ENCODE measurements at places on chromosomes 11 and 22. TPM values are rescaled to one million over a fixed set of nuclear protein-coding genes. Genes with fewer than 3 reads are reported as not detected.

Gene TRIM64
- total RNA-seq, result not detected

Gene ARHGEF12
- 9.6 TPM for total RNA-seq

Gene F2
- not detected for total RNA-seq

Gene PRR33
- total RNA-seq, result not detected

Gene LIF
- total RNA-seq, result 569 TPM

Gene DAGLA
- total RNA-seq, result not detected

Gene TEX54
- not detected for total RNA-seq

Gene HEPN1
- not detected for total RNA-seq

Gene SCN2B
- total RNA-seq, result not detected

Gene MUC5B
- not detected for total RNA-seq

Gene GRK3
- 35.0 TPM for total RNA-seq

Gene BEST1
- not detected for total RNA-seq

Gene TBX1
- 1.2 TPM for total RNA-seq

Gene CECR2
- not detected for total RNA-seq

Gene GAS2
- total RNA-seq, result 0.89 TPM

GRCh38 chr11:65790104-65790901 is 3.4 kb downstream of the OVOL1 start:
- no peak for DNase-seq

GRCh38 chr22:23065495-23066122 is 4.7 kb upstream of the GNAZ start:
- no peak for DNase-seq

GRCh38 chr22:36628571-36629065 is 74.9 kb downstream of the CACNG2 start:
- DNase-seq, result no peak

GRCh38 chr11:65311170-65311678 is 3.4 kb upstream of the CDC42EP2 start:
- DNase-seq, result no peak

- no peak for DNase-seq
Observed at GRCh38 chr22:40966726-40967085, 15.5 kb downstream of the RBX1 start.

DNA sequence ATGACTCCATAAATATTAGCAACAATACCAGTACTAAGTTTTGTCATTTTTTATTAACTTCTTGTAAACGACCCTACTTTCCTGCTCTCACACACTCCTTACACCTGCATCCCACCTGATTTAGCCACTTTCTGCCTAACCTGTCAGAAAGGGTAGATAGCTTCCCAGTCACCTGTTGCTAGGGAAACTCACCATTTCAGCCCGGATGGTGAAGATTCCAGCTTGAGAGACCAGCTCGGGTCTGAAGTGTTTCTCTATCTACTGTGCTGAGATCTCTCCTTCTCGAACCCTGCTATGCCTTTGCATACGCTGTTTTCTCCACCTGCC is at the start of gene PARVG:
Gene PARVG (plus strand): TSS at position 220 of the 327 bp plus-strand sequence. CDS start 2,405 bp downstream, outside the sequence.
- peak; percentile 72 for DNase-seq

- DNase-seq, result no peak
Observed at GRCh38 chr22:36985211-36985889, 33.9 kb downstream of the TST start.

DNA sequence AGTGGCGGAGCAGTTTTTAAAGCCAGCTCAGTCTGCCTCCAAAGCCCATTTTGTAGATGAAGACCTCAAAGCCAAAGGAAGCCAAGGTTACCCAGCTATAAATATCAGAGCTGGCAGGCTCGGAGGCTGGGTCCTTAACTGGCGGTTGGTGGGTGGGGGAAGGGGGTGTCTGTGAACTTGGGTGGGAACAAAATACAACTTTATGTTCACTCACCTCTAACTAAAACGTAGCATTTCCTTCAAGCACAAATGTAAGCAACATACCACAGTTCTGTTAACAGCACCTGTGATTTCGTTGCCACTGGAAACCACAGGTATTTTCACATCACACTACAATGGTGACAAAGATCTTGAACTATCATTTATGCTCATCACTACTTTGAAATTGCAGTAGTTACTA is 99.7 kb upstream of the SYT13 start:
- DNase-seq, result no peak

- DNase-seq, result peak; percentile 63
Observed at GRCh38 chr22:49930596-49931412, 12.4 kb downstream of the CRELD2 start.

- DNase-seq, result no peak
Observed at GRCh38 chr22:37345863-37346504, 63.7 kb downstream of the CYTH4 start.

GRCh38 chr11:84549217-84549616 is 1077.9 kb downstream of the DLG2 start:
- no peak for DNase-seq

DNA sequence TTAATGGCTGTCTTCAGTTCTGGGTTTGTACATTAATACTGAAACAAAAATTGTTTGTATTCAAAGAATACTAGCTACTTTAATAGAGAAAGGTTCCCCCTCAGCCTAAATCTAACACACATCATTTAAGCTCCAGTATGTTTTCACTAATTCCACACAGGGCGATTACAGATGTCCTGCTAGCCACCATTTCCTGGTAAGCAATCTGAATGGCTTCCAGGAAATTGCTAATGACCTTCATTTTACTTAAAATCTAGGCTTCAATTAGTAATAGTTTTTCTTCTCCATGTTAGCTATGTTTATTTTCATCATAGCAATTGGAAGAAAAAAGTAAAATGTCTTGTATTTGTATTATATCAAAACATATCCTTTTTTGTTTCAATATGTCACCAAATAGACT is 132.8 kb downstream of the SOX6 start:
- no peak for DNase-seq

GRCh38 chr11:56842814-56843794 is 94.6 kb upstream of the OR9G4 start:
- DNase-seq, result no peak

DNA sequence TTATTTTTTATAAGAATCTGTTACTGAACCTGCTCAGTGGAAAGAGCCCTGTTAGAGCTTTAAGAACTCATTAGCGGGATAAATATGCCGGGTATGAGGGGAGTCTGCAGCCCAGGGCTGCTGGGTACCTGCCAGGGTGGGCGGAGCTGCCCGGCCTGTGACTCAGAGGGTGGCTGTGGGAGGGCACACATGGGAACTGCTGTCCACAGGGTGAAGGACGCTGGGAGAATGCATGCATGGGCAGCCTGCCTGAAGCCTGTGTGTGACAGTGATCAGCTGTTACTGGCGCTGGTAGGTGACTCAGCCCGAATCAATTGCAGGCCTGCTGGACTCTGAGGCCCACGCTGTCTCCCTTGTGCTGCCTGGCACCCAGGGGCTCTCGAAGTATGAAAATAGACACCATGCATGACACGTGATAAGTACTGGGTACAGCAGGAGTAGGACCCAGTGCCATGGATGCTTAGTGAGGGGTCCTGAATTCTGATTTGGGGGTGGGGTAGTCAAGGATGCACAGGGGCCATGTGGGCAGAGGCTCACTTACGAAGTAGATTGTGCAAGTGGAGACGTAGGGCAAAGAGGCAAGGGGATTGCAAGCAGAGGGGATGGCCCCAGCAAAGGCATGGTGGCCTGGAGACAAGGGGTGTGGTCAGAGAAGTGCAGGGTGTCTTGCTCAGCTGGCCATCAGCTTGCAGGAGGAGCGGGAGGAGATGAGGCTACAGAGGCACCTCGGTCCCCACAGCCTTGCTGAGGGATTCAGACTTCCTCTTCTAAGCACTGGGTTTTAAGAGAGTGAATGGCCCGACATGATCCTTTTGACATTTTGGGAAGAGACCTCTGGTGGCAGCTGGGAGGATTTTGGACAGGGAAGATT is 36.5 kb downstream of the GRIK4 start:
- no peak for DNase-seq

- DNase-seq, result no peak
Observed at GRCh38 chr11:100991541-100991940, 138.1 kb downstream of the PGR start.

- DNase-seq, result no peak
Observed at GRCh38 chr11:69704508-69705253, 859 bp upstream of the FGF19 start.

DNA sequence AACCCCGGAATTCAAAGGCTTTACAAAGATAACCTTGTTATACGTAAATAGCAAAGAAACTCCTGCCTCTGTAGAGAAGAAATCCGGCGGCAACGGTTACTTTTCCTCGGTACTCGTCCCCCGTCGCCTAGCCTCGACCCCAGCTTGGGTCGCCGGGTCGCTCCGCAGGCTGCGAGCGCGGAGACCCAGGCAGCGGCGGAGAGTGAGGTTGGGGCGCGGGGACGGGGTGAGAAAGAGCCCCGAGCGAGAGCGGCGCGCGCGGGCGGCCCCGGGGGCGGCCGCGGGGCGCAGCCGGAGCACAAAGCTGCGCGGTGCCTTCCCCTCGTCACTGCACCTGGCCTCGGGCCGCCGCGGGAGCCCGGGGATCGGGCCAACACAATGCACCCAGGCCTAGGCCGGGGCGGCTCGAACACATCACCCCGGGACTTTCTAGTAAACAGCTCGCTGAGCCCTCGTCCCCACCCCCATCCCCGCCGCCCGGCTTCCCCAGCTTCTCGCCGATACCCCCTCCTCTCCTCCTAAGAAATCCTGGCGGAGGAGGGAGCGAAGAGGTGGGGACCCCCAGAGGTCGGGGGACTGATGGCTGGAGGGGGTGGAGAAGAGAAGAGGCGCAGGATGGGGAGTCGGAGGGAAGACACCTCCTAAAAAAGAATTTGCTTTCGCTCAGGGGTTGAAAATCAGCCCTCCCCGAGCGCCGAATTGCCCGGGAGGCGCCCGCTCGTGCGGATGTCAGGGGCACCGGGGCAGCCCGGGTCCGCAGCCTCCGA is 845 bp downstream of the MPPED2 start:
- DNase-seq, result no peak

- DNase-seq, result no peak
Observed at GRCh38 chr11:74822170-74822569, 73.5 kb downstream of the RNF169 start.

GRCh38 chr11:125148743-125149142 is 15.8 kb upstream of the PKNOX2 start:
- DNase-seq, result no peak

- no peak for DNase-seq
Observed at GRCh38 chr22:44443641-44444235, 54.3 kb downstream of the RTL6 start.

GRCh38 chr11:123202155-123203151 is 7.4 kb upstream of the CLMP start:
- no peak for DNase-seq

GRCh38 chr11:64510759-64511158 is 80.3 kb upstream of the SLC22A12 start:
- no peak for DNase-seq

DNA sequence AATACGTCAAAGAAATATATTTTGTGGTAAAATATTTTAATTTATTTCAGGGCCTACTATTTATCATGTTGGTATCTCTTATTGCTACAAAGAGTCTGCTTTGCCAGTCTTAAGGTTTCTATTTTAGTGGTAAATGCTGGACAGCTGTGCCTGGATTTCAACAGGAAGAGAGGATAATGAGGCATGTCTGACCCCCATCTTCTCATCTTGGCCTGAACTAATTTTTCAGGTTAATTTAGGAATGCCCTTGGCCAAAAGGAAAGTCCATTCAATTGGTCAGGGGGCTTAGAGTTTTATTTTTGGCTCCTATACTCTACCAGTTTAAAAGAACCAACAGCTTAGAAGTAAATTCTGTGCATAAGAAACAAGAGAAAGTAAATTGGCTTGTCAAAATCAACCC is 428.2 kb downstream of the LUZP2 start:
- DNase-seq, result no peak

GRCh38 chr22:19143967-19144400 is 467 bp downstream of the ESS2 start:
- peak; percentile 67 for DNase-seq

- DNase-seq, result no peak
Observed at GRCh38 chr22:19207401-19207808, 28.9 kb upstream of the SLC25A1 start.

DNA sequence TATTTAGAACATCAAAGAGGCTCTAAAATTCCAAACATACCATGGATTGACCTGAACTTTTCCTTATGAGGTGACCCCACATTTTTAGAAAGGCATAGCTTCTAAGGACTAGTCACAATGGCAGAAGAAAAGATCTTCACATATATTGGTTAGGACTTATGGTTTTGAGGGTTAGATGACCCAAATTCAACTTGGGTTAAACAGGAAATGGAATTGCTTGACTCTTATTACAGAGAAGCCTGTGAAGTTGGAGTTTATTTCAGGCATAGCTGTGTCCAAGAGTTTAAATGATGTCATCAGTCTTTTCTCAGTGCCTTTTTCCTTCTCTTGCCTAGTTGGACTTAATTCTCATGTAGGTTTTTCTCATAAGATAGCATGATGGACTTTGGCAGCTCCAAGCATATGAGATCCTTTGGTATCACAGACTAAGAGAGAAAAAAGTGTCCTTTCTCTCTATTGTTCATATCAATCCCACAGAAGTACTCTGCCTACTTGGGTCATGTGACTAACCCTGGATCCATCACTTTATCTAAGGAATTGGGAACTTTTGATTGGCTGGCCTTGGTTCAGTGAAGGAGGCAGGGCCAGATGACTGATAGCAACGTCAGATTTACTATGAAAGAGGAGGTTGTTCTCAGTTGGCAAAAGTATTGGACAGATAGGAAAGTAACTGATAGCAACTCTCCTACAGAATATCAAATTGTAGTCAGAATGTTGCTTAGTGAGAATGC is 17.3 kb upstream of the RAG1 start:
- DNase-seq, result no peak

- no peak for DNase-seq
Observed at GRCh38 chr11:21931436-21932101, 261.3 kb upstream of the ANO5 start.

DNA sequence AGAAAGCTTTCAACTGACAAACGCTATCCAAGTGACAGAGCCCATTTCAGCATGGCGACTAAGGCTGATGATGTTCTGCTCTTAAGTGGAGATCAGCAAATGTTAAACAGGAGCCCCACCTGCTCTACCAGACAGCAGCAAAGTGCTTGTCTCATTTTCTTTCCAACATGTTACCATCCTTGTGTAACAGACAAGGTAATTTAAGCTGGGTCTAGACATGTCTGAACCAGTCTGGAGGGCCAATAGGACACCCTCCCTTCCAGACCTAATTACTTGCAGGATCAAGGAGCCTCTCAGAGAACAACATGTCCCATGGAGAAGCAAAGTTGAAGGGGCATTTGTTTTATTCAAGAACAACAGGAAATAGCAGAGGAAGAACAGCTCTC is 3.9 kb upstream of the LMO2 start:
- no peak for DNase-seq

GRCh38 chr11:7160814-7161489 is 72.2 kb downstream of the RBMXL2 start:
- DNase-seq, result no peak

Data from activated CD8-positive, alpha-beta T cell treated with anti-CD3 and anti-CD28 coated beads, Interleukin-2, amount 10 ng/mL, durations not matched to agents 7 days and 5 days (primary cell).